Forelimb muscle (tissue), 1 donor: ENCODE measurements at places on chromosomes 16 and 17. TPM values are rescaled to one million over a fixed set of nuclear protein-coding genes. Genes with fewer than 3 reads are reported as not detected.

Gene TMEM235
- not detected for polyA plus RNA-seq

Gene STAT5A
- polyA plus RNA-seq = 15.0 TPM

DNA sequence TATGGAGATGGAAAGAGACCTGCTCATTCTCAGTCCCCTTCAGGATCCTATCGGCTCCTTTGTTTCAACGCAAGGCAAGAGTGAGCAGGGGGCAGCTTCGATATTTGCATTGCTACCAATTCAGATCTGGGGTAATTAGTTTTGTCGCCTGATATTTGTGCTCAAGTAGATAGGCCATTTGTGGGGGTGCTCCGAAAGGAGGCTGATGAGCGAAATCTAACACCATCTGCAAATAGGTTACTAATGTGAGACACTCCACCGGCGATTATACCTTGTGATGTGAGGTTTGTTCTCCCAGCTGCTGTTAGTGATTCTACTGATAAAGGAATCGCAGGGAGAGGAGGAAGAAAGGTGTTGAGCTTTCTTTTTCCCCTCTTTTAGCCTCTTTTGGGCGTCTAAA lies 31.5 kb downstream of the WSCD1 start:
- no peak for DNase-seq

- no peak for DNase-seq
These were observed 2.3 kb downstream of the C17orf58 start for GRCh38 chr17:67993998-67994361.

DNA sequence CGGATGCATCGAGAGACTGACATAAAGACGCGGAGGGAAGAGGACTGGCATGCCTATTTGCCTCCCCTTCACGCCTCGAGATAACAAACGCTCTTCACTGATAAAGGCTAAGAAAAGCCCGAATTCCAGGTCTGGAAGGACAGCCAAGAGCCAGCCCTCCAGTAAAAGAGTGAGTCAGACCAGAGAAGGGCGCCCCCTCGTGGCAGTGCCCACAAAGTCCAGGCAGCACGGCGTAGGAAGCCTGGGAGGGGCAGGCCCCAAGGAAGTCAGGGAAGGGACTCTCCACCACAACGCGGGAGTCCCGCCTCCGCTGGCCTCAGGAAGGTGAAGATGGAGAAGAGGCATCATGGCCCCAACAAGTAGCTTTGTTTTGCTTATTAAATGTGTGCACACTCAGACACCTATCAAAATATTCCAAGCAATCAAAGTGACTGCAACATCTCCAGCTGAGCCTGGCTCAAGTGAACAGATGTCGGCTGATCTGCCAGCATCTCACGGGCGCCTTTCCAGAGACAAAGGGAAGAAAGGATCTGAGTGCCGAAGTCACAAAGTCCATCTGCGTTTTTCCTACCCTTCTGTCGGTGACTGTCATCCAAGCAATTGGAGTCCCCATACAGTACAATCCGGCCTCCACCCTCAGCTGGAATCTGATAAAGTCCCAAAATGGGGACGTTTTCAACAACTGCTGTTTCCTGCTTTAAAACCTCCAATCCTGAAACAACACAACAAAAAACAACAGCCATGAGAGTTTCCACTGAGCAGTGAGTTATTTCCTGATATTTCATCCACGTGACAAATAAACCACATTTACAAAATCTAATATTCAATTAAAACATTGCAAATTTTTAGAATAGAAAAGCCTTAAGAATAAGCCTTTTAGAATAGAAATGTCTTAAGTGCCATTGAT lies 20.4 kb upstream of the SLC38A8 start:
- no peak for DNase-seq
